Right cardiac atrium (tissue), 5 donors: ENCODE measurements at places on chromosomes 1 and 21. TPM values are rescaled to one million over a fixed set of nuclear protein-coding genes. Genes with fewer than 3 reads are reported as not detected.
A peak's percentile ranks its signal among the peaks of the same experiment; 100 is the strongest.

GRCh38 chr1:240188139-240188538 is 96.5 kb downstream of the FMN2 start:
- DNase-seq, result no peak

DNA sequence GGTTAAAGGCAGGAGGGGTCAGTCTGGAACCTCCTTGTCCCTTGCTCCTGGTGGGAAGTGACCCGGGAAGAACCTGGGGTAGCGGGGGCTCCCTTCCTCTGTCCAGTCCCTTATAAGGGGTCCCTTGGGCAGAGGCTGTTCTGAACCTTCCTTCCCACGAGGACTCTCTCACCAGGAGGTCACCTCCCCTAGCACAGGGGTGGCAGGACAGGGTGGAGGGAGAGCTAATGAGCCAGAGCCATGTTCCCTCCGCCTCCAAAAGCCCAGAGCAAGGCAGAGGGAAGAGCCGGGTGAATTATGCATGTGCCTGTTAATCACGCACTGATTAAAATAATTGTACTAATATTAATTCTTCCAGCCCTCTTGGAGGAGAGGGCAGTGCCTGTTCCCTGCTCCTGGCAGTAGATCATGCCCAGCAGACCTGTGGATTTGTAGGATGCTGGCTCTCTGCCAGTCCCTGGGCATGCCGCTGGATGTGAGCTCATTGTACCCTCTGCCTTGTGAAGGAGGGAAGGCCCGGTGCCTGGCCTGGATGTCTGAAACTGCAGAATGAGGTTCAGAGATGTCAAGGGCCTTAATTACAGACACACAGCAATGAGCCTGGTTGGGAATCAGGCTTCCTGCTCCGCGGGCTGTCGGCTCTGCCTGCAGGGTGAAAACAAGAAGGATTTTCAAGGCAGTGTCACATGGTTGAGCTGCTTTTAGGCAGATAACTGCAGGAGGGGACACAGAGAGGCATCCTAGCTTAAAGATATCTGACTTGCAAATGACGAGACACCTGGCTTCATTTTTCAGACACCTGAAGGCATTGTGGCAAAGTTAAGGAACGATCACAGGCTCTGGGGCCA is 68.2 kb downstream of the IGSF21 start:
- DNase-seq, result no peak

- no peak for DNase-seq
These were observed 10.4 kb upstream of the BCAR3 start for GRCh38 chr1:93692026-93692425.

DNA sequence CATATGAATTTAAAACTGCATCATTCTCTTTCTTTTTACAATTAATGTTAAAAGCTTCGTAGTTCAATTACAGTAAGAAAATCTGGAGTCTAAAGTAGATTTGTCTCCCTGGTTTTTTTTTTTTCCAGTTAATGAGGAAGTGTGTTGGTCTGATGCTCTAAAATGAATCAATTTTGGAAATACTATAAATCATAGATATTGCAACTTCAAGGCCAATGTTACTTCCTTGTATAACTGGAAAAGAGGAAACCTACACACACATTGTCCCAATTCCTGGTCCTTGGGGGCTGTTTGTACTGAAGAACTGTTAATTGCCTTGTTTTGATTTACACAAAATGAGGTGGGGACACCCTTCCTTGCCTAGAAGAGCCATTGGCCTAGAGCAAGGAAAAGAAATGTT is 107.2 kb downstream of the RGS2 start:
- no peak for DNase-seq

- DNase-seq, result no peak
These were observed 32.3 kb upstream of the ID3 start for GRCh38 chr1:23591460-23592208.

DNA sequence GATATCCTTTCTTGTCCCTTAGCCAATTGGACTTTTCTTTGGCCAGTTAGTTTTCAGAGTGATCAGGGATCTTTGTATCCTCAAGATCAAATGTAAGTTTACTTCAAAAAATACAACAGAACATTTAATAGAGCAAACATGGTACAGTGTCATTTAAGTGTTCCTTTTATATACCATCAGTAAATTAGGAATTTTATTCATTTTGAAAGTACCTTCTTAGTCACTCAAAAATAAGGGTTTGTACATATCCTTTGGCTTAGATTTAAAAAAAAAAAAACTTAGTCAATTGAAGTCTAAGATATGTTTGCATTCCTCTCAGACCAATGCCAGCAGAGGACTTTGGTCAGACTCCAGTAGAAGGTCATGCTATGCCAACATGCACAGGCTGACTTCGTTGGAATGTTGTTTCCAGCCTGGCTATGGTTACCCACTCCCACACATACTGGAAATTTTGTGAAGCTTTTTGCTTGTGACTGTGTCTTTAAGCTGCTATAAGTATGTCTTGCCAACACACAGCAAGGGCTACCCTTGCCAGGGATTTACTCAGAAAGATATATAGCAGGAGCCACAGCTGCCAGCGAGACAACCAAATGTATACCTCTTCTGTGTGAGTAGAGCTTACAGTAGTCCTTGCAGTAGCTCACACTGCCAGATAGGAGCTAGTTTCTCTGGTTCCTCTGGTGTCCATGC is 81.5 kb upstream of the LRIF1 start:
- no peak for DNase-seq

DNA sequence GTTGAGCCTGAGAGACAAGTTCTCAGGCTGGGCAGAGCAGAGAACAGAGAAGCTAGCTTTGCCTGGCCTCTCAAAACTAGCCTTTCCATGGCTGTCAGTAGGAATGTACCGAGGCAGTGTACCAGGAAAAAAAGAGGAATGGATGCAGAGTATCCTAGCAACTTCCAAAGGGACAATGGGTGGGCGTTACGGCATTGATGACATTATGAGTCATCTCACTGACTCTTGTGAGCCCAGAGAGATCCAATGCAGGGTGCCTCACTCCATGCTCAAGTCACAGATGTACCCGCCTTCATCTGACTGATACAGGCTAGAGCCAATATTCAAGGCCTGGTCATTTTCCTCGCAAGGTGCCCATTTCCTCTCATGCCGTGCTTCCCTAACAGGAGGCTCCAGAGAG is 51.4 kb upstream of the C8B start:
- DNase-seq, result no peak

DNA sequence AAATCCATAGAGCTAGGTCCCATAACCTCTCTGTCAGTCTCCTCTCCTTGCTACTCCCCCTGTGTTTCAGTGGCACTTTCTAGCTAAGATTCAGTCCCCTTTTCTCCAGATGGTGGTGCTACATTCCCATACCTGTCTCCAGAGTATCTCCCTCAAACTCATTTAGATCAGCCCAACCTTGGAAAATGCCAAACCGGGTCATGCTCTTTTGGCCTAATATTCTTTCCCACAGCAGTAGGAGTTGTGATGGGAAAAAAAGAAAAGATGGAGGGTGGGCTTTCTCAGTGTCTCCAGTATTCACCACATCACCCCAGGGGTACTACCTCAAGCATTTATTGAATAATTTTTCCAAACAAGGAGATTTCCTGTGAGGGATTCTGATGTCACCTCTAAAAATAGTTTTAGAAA is 3.2 kb upstream of the RXFP4 start:
- no peak for DNase-seq

GRCh38 chr21:45161038-45161945 is 86.9 kb downstream of the ADARB1 start:
- no peak for DNase-seq

GRCh38 chr1:32351399-32352238 is 10.7 kb downstream of the FAM229A start:
- DNase-seq, result peak; percentile 97

GRCh38 chr1:207040181-207040533 is 7.6 kb upstream of the C1orf116 start:
- no peak for DNase-seq

GRCh38 chr1:38138498-38139233 is 92.1 kb upstream of the POU3F1 start:
- peak; percentile 71 for DNase-seq

- no peak for DNase-seq
These were observed 23.2 kb downstream of the NUAK2 start for GRCh38 chr1:205298191-205298994.

- no peak for DNase-seq
These were observed 218.2 kb downstream of the NRIP1 start for GRCh38 chr21:14846621-14847020.

GRCh38 chr1:22918644-22919043 is 54.0 kb downstream of the LACTBL1 start:
- no peak for DNase-seq

- no peak for DNase-seq
These were observed 29.8 kb upstream of the SPAG17 start for GRCh38 chr1:118214866-118215265.

GRCh38 chr21:31714741-31715365 is 17.1 kb downstream of the SCAF4 start:
- DNase-seq, result no peak

- no peak for DNase-seq
These were observed 459.7 kb downstream of the KIF26B start for GRCh38 chr1:245614476-245614875.

GRCh38 chr21:18759267-18759666 is 355.7 kb upstream of the TMPRSS15 start:
- no peak for DNase-seq

DNA sequence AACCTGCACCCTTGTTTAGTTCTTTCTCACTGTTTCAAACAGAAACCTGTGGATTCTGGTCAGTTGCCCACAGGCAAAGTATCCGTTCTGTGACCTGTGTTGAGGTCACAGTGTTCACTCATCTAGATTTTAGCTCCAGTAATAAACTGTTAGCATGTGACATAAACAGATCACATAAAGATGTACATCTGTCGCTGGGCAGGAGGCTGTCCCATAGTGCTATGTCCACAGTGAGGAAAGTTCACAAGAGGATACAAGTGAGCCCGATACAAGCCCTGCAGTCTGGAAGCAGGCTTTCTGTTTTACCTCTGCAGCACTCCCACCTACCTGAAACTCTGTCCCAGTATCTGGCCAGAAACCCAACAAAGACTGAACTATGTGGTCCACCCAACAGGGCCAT is 28.4 kb downstream of the LMX1A start:
- no peak for DNase-seq

DNA sequence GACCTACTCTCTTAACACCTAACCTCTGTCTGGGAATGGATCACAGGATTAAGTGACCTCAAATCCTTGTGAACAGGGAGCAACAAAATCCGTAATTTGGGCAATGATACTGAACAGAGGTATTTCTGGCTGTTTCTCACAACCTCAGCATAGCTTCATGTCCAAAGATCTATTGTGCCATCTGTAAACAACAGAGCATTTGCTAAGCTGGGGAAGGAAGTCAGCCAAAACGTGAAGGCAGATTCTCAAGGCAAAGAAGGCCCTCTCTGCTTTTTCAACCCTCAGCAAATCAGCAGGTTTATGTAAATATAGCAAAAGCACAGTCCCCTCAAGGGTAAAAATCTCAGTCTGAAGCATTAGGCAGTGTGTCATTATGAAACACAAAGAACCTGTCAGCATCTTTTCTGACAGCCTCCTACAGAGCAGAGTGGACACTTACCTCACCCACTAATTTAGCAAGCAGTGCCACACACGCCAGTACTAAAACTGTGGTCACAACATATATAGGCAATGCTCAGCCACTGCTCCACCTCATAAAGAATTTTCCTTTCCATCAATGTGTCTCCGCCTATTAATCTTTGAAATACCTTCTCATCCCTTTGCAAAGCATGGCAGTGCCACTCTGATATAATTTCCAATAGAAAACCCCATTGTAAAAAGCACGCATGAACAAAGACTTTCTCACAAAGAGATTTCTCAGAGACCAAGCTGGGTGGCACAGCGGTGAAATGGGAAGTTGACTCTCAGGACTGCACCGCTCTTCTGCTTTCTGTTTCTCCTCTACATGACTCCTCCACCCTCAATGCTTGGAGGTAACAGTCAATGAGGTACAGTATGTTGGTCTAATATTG is 188.0 kb downstream of the RERE start:
- DNase-seq, result no peak

DNA sequence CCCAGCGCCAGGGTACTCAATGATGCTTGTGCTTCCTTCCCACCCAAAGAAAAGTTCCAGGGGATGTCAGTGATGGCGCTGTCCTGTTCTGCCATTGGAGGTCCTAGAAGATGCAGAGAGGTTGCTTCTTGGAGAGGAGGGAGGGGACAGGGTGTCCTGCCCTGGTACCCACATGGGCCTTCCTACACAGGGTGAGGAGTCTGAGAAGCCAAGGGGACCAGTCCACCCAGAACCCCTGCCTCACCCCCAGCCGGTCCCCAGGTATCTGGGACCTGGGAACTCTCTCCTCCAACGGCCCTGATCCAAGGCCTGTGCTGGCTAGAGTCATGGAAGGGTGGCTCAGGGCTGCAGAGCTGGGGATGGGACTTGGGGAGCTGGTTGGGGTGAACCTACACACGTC is 259.4 kb downstream of the KCNJ6 start:
- no peak for DNase-seq

GRCh38 chr1:207079706-207080241 is 8.9 kb upstream of the C4BPB start:
- no peak for DNase-seq

DNA sequence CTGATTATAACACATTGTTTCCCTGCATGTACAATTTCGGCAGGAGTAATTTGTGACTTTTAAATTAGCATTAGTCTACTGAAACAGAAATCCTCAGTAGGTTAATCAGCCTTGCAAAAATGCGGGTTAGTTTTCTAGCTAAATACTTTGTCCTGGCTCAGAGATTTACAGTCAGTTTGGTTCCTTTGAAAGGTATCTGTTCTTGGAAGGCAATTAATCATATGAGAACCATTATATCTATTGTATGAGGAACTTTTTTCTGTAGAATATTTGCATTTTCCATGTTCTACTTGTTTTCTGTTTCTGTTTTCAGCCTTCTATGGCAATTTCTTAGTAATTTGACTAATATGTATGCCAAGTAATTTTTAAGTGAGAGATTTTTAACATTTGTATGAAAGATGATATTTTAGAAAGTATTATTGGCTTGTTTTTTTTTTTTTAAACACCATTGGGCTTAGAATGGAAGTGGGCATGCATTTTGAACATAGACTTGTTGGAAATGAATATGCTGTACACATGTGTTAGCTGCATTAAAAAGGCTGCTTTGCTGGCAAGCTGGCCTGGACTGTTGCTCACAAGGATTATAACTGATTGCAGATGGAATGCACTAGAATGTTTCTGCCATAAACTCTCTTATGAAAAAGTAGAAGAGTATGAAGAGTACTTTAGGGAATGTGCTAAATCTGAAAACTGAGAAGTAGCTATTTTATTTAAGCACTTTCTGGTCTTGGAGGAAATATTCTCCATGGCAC is 26.2 kb downstream of the KIF1B start:
- DNase-seq, result no peak

- DNase-seq, result peak; percentile 72
These were observed 641 bp upstream of the ZBTB21 start for GRCh38 chr21:42010507-42011495.

GRCh38 chr1:65230731-65231481 is 78.4 kb upstream of the DNAJC6 start:
- DNase-seq, result no peak

Gene TNFRSF4
- total RNA-seq, result 1.0 TPM

Gene ADAMTSL4
- total RNA-seq, result 57.0 TPM

Gene GJA4
- total RNA-seq, result 25.1 TPM

Gene GIPC2
- total RNA-seq, result 1.8 TPM

Gene DDAH1
- total RNA-seq, result 4.5 TPM

Gene SPATA6
- total RNA-seq, result 18.7 TPM

Gene AGMAT
- 0.12 TPM for total RNA-seq

Gene PRAMEF8
- not detected for total RNA-seq

Gene GPR37L1
- total RNA-seq, result 0.11 TPM

Gene AIRE
- 0.14 TPM for total RNA-seq
